Renal cortical epithelial cell (primary cell): ENCODE measurements at places on chromosomes 7 and 10. TPM values are rescaled to one million over a fixed set of nuclear protein-coding genes. Genes with fewer than 3 reads are reported as not detected.

The AGMO gene
- 0.05 and 0.35 TPM in 2 replicates for total RNA-seq

DNA sequence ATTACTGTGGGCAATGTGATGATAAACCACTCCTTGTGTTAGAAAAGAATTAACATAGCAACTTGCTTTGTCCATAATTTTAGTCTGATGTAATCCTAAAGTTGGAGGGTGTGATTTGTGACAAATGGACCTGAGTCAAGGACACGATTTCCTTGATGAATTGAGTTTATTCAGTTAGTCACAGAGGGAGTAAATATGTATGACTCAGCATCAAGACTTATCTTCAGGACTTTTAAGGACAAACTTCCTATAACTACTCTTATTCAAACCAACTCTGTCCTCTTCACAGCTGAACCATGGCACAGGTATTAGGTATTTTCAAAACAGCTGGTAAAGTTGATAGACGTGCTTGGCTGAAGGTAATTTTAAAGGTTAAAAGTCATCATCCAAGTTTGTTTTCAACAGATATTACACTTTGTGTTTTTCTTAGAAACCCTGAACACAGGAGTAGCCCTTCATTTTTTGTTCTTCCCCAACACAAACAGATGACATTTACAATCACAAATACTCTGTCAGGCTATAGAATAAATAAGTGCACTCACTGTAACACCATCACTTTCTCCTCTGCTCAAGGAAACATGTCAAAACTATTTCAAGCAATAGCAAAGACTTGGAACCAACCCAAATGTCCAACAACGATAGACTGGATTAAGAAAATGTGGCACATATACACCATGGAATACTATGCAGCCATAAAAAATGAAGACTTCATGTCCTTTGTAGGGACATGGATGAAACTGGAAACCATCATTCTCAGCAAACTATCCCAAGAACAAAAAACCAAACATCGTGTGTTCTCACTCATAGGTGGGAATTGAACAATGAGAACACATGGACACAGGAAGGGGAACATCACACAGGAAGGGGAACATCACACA lies 54.5 kb downstream of the COA1 start:
- peak; percentile 100 for DNase-seq

DNA sequence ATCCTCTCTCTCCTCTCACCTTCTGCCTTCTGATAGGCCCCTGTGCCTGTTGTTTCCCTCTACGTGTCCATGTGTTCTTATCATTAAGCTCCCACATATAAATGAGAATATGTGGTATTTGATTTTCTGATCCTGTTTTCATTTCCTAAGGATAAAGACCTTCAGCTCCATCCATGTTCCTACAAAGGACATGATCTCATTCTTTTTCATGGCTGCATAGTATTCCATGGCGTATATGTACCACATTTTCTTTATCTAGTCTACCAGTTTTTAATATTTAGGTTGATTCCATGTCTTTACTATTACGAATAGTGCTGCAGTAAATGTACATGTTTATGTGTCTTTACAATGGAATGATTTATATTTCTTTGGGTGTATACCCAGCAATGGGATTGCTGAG lies 4.6 kb downstream of the OR2A12 start:
- no peak for DNase-seq

DNA sequence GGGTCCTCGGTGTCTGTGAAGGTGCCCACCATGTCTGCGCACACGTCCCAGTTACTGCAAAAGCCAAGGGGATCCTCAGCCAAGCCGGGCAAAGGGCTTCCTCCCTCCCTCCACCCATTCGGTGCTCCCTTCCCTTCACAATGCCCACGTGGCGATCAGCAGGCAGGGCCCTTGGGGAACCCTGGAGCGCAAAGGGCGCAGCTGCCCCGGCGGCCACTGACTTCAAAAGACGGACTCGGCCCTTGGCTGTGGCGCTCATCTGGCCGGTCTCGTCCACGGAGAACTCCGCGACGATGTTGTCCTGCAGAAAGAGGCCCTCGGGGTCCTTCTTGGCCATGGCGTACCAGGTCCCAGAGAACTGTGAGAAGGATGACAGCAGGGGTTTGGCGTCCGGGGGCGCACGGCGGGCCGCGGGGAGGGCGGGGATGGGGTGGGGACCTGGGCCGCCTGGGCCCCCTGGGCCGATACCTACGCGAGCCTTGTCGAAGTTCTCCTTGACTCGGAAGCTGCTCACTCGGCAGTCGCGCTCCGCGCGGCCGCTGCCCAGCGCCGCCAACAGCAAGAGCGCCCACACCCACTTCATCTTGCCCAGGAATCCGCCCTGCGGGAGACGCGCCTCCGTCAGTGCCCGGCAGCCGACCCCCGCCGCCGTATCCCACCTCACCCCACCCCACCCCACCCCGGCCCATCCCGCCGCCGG lies 439 bp downstream of the RBP4 start:
- peak; percentile 10 for DNase-seq

- no peak for DNase-seq
Measured at GRCh38 chr7:138865843-138866242, 67.8 kb upstream of the ATP6V0A4 start.

- DNase-seq: no peak
Measured at GRCh38 chr7:23422909-23423308, 47.4 kb downstream of the IGF2BP3 start.

The CYP3A7 gene
- not detected in 2 replicates for total RNA-seq

DNA sequence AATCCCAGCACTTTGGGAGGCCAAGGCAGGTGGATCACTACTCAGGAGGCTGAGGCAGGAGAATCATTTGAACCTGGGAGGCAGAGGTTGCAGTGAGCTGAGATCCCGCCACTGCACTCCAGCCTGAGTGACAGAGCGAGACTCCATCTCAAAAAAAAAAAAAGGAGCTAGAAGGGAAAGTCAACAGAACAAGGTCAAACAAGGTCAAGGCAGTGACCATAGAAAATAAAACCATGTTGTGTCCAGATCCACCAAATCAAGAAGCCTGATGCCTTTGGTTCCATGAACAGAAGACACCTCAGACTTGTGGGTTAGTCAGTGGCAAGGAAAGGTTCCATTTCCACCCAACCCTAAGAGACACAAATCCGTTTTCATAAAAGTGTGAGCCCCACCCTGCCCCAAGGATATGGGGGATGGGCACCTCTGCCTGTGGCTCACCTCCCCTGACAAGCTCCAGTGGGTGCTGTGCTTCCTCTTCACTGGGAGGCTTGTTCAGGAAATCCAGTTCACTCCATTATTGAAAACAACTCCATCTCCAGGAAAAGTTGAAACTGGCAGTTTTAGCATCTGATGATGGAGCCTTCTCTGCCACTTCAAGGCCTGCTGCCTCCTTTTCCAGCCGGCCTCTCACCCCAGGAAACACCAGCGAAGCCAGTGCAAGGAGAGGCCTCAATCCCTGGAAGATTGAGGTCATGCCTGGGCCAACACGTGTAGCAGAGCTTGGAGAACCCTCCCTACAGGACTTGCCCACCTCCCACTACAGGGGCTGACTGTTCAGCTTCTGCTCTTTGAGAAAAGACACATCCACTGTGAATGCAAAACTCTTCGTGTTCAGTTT lies 152.9 kb downstream of the NRF1 start:
- DNase-seq: no peak

The UPK3BL2 gene
- total RNA-seq: 5.5 TPM in 1 of 2 replicates, not detected in the other

- no peak for DNase-seq
Measured at GRCh38 chr7:69827558-69827957, 229.3 kb downstream of the AUTS2 start.

GRCh38 chr10:132548106-132548823 lies 10.7 kb downstream of the INPP5A start:
- DNase-seq: no peak

- no peak for DNase-seq
Measured at GRCh38 chr10:81898518-81898917, 23.5 kb downstream of the NRG3 start.
